ENCODE measurements at places on chromosomes 7 and 10.

DNA sequence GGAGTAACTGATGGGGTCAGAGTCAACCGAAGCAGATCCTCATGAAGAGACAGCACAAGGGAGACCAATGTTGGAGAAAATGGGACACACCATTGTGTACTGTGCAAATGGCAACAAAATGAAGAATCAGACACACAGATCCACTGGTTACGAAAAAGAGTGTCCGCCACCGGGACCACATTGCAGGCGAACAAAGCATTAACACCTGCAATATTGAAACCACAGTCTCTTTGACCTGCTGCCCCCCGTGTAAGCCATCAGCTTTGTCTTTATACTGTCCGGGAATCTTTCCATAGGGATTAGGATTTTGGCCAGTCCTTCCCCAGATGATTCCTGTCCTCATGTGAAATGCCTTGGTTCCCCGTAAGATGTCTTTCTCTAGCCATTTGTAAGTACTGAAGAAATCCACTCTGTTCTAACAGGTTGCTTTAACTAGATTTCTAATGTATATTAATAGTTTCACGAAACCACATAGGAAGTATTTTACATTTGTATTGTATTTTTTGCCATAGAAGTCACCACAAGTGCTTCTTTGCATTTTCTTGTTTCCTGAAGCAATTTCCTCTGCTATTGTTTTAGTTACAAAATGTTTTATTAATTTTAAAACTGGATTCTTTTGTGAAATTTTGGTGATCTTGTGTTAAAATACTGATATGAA, 140.8 kb upstream of the NFE2L3 start:
- no peak for DNase-seq

GRCh38 chr7:99665312-99666012, 14.3 kb downstream of the CYP3A5 start:
- DNase-seq: no peak

DNA sequence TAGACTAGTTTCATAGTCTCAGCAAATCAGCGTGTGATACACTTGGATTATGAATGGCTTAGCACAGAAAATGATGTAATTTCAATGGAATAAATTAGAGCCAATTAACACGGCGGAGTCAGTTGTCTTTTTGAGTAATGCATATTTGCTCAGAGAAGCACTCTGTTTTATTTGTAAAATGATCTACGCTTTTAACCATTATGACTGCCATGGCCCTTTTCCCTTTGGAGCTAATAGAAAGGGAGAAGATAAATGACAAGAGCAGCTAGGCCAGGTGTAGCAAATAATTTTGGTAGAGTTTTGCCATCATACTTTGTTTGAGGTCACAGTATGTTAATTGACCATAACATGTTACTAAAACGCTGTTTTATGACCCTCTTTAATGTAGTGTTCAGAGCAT, 86.8 kb downstream of the GPR158 start:
- no peak for DNase-seq

DNA sequence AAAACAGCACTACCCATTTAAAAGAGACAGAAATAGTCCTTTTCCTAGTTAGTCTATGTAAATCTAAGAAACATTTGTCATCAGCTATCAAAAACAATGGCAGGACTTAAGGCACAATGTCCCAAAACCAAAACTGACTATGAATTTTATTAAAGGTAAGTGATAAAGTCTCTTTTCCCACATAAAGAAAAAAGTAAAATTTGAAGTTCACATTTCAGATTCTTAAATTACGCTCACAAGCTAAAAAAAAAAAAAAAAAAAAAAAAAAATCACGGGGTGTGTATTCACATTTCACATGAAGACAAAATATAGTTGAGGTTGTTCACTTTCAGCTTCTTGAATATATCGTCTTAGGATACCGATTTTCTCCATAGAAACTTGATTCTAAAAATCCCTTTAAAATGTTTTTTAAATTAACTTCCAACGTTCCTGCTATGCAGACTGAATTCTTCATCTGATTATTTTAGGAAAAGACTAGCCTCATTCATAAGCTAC, 1.6 kb downstream of the P4HA1 start:
- DNase-seq: no peak

GRCh38 chr7:134444961-134445315, 14.0 kb downstream of the AKR1B1 start:
- DNase-seq: no peak

DNA sequence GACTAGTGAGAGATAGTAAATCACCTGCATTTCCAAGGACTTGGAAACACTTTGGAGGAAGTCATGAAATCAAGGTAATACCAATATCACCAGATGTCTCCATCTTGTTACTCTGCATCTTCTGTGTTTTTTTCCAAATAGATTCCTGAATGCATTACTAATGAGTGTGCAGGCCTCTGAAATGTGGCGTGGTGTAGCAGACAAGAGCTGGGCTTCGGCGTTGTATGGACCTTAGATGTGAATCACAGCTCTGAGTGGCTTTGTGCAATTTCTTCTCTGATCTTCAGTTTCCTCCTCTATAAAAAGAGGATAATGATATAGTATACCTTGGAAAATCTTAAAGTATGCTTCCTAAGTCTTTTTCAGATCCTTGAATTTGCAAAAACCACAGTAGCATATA, 9.6 kb upstream of the MYPN start:
- DNase-seq: no peak

- DNase-seq: no peak
Measured at GRCh38 chr7:11343818-11344413, 370.2 kb downstream of the PHF14 start.

- no peak for DNase-seq
Measured at GRCh38 chr7:131555552-131556052, 826 bp downstream of the PODXL start.

- DNase-seq: no peak
Measured at GRCh38 chr7:155660758-155661093, 16.3 kb downstream of the RBM33 start.

DNA sequence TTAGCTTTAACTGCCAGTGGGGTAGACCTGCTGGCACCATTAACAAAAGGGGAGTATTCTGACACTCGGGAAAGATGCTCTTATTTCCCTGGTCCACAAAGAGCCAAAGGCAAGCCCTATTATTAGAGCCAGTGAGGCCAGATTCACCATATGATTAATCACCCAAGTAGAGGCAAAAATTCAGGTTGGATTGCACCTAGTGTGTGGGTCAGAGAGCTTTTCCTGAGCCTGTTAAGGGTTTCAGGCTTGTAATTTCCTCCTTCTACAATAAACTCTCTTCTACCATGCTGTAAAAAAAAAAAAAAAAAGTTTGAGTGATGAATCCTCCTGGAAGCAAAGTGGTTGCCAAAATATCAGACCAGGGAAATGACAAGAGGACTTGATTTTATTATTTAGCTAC, 163.5 kb downstream of the MBL2 start:
- DNase-seq: no peak

GRCh38 chr7:151693140-151693539, 173.4 kb upstream of the RHEB start:
- no peak for DNase-seq

- no peak for DNase-seq
Measured at GRCh38 chr10:46227571-46227935, 59.2 kb upstream of the ANTXRL start.

GRCh38 chr7:87806150-87806549, 70.0 kb downstream of the SLC25A40 start:
- no peak for DNase-seq

- no peak for DNase-seq
Measured at GRCh38 chr7:20412032-20412431, 81.3 kb downstream of the ITGB8 start.

DNA sequence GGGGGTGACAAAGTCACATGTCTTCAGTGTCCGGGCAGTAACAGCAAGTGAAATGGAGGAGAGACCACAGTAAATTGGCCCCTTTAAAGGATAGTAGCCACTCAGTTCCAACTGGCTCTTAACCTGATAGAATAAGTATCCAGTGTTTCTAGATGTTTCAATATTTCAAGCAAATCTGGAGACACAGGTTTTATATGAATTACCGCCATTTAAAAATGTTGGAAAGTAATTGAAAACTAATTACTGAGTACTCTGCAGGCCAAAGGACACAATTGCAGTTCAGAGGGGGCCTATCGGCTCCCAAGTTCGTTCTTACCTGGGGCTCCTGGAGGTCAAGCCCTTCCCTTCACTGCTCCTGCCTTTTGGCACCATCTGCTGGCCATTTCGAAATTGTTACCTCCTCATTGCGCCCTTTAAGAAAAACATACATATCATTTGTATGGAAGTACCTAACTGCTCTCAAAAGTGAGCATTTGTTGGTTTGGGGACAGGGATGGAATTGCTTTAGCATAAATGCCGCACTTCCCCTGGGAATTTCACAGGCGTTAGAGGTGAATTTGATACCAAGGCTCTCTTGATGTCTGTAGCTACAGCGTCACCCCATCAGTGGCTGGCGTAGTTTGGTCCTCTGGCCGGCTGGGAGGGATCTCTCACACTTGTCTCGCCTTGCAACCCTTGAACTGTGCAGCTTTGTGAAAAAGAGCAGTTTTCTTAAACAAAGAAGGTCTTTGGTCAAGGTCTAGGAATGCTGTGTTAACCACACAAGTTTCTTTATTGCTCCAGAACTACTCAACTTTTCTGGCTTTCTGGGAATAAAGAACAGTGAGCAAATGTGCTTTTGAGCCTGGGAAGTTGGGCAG, 220.0 kb downstream of the ARHGAP21 start:
- no peak for DNase-seq

- no peak for DNase-seq
Measured at GRCh38 chr7:132311733-132312132, 264.5 kb downstream of the PLXNA4 start.

DNA sequence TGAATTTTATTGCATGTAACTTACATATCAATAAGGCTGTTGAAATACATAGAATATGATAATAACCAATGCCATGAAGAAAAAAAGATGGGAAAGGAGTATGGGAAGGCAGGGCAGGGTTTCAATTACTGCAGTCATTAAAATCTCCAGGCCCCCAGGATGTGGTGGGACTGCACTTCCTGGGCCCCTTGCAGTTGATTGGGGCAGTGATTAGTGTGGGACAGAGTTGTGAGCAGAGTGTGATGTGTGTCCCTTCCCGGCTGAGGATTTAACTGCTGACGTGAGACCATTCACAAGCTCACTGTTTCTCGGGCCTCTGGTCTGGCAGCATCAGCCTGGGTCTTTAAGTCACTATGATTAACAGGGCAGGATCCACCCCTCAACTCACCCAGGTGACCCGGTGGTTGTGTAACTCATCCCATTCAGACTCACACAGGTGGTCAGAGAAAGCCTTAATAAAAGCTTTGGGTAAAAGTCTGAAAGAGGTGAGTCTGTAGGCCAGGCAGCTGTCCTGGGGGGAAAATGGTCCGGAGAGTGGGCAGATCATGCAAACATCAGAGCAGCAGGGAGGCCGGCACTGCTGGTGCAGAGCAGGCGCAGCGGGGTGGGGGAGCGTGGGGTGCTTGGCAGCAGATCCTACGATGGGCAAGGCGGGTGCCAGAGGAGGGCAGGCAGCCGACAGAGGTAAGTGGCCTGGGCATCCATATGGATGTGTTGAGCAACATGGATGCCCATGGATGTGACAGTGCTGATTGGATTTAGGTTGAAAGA, 36.3 kb upstream of the WDFY4 start:
- DNase-seq: no peak

DNA sequence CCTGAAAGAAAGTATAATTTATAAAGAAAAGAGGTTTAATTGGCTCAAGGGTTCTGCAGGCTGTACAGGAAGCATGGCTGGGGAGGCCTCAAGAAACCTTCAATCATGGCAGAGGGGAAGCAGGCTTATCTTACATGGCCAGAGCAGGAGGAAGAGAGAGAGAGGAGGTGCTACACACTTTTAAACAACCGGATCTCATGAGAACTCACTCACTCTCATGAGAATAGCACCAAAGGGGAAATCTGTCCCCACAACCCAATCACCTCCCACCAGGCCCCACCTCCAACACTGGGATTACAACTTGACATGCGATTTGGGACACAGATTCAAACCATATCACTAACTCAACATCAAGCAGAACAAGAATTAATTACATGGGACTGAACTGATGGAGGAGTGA, 6.9 kb upstream of the ZNF485 start:
- no peak for DNase-seq

GRCh38 chr7:155458111-155458877, at the start of gene EN2:
Gene EN2, plus strand, starts transcription at chr7:155458129. Its CDS starts 249 bp downstream, at chr7:155458378.
- DNase-seq: no peak

- no peak for DNase-seq
Measured at GRCh38 chr10:129219364-129219763, 247.7 kb upstream of the MGMT start.

DNA sequence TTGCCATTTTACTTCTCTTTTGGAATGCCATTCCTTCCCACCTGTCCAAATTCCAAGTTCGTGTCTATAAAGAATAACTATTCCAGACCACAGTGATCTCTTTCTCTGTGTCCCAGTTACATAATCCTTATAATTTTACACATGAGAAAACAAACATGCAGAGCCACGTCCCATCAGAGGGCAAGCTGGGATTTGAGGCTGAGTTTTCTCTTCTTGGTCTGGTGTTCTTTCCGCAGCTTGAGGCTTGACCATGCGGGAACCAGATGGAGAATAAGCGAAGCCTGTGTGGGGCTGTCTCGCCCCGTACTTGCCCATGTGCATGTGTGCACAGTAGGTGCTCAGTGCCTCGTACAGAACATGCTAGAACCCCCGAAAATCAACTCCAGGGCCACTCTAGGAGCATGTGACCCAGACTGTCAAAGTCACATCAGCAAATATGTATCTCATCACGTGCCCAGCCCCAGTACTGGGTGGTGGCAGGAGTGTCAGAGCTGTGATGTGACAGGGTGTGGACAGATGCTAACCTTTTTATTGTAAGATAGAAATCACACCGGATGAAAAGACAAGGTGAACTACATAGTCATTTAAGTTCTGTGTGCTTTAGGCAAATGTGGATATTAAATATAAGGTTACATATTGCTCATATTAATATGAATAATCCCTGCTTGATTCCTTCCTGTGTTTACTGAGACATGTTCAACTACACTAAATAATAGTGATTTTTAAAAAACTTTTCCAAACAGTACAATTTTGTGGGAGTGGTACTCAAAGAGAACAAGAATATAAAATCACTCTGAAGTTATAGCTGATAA, 3.2 kb downstream of the INSIG1 start:
- no peak for DNase-seq

All from activated CD4-positive, CD25-positive, alpha-beta regulatory T cell (primary cell).